ENCODE measurements at places on chromosomes 7 and 10. TPM values are rescaled to one million over a fixed set of nuclear protein-coding genes. Genes with fewer than 3 reads are reported as not detected.

DNA sequence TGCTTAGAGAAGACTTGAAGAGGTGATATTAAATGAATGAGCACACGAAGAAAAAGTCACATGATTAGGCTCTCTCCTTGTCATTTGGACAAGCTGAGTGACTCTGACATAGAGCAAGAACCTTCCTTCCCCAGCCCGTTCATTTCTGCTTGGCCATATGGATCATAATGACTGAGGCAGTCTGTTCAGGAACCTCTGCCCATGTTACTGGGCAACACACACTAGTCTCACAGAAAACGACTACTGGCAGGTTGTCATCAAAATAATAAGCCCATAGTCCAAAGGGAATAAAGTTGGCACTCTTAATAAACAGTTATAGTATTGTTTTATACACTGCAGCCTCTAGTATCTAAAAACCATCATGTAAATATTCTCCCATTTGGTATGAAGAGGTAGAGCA is 635.0 kb downstream of the REEP3 start:
- no peak for DNase-seq

DNA sequence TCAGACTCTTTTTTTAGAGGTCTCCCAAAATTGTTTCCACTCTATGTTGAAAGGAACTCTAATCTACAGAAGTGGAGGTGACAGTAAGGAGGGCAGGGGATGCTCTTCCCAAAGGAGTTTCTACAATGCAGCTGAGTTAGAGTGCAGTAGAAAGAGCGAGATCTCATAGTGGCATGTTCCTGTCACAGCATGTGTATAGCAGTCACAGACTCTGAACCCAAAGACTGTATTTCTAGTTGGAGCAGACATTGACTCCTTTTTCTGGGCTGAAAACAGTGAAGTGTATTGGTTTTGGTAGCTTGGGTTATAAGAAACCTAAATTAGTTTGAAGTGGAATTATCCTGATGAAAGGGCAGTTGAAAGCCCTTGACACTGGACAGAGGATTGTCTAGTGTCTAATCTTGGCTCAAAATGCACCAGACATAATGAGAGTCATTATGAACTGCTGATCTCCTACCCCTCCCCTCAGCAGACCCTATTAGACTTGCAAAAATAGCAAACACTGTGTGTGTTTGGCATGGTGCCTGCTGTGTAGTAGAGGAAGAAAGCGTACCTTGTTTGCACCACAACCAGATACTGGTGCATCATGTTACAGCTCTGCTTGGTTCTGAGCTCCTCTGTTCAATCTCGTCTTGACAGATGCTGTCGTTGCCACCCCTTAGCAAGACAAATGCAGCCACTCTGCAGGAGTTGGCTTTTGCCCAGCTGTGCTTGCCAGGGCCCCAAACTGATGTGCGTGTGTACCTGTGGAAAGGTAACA is 336.0 kb downstream of the AUTS2 start:
- no peak for DNase-seq

DNA sequence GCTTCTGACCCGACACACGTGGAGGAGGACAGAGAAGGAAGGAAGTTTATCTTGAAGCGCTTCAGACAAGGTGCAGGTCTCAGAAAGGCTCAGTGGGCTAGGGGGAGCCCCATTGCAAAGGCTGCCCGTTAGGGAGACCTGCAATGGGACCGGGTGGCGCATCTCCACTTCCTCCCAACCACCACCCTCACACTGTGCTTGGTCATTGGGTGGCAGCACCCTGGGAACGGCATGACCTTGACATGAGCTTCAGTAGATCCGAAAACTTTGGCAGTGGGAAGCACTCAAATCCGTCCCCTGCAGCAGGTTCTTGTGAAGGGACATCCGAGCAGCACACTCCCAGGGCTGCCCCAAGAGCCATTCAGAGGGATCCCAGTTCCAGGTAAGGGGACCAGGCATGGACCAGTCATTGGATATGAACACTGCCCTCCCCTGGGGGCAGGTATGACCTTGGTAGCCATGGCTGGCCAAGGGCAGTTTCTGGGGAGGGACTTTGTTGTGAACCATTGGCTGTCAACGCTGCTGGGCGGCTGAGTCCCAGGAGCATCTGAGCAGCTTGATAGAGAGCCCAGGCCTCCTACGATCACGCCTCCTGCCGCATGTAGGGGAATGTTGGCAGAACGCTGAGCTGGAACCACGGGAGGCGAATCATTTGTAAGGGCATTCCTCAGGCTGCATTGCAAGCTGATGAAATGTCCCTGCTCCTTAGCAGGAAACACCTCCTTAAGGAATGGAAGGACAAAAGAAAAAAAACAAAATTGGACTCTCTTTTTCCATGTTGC is 31.7 kb downstream of the GALNTL5 start:
- DNase-seq: peak; percentile 35

Gene EPO
- not detected for total RNA-seq

Gene FAM237B
- not detected for total RNA-seq

Measured in left ventricle myocardium inferior (tissue), 1 donor.